HT-29 (cell line): ENCODE measurements at places on chromosomes 12 and 14. TPM values are rescaled to one million over a fixed set of nuclear protein-coding genes. Genes with fewer than 3 reads are reported as not detected.

PTPRO gene
- total RNA-seq, result 12.3 and 14.3 TPM in 2 replicates

RND1 gene
- total RNA-seq, result 8.7 and 9.8 TPM in 2 replicates

PPP2R5C gene
- total RNA-seq, result 41.4 and 47.9 TPM in 2 replicates

LALBA gene
- not detected in 2 replicates for total RNA-seq

WNT5B gene
- 0.08 TPM in 1 of 2 replicates, not detected in the other for total RNA-seq

CNTN1 gene
- not detected in 2 replicates for total RNA-seq

SCNN1A gene
- total RNA-seq, result 161 and 221 TPM in 2 replicates

CBX5 gene
- total RNA-seq, result 16.7 and 18.3 TPM in 2 replicates

TAS2R19 gene
- total RNA-seq, result 1.6 and 3.3 TPM in 2 replicates

CPM gene
- 0.34 TPM in 1 of 2 replicates, not detected in the other for total RNA-seq

RBP5 gene
- 0.41 TPM in 1 of 2 replicates, not detected in the other for total RNA-seq

FOXN4 gene
- total RNA-seq, result not detected in 2 replicates

SLC25A47 gene
- total RNA-seq, result 0.18 and 0.37 TPM in 2 replicates

LMNTD1 gene
- total RNA-seq, result not detected in 2 replicates

PTMS gene
- total RNA-seq, result 87.6 and 105 TPM in 2 replicates

FOXG1 gene
- not detected in 2 replicates for total RNA-seq

TPPP2 gene
- not detected in 2 replicates for total RNA-seq

KRT4 gene
- total RNA-seq, result 0.47 TPM in 1 of 2 replicates, not detected in the other

PRKD1 gene
- total RNA-seq, result not detected in 2 replicates

IKZF4 gene
- 1.1 and 1.9 TPM in 2 replicates for total RNA-seq

FGF23 gene
- not detected in 2 replicates for total RNA-seq

KRT6C gene
- total RNA-seq, result not detected in 2 replicates

TEX52 gene
- total RNA-seq, result 0.10 and 0.94 TPM in 2 replicates

ZFP36L1 gene
- 83.8 and 88.6 TPM in 2 replicates for total RNA-seq

PLEKHH1 gene
- total RNA-seq, result 11.0 and 12.7 TPM in 2 replicates

DNAH10 gene
- under 0.01 TPM in 1 of 2 replicates, not detected in the other for total RNA-seq

TSHR gene
- total RNA-seq, result not detected in 2 replicates

FAM90A1 gene
- not detected in 2 replicates for total RNA-seq

CYP46A1 gene
- total RNA-seq, result not detected in 2 replicates

BMP4 gene
- 362 and 395 TPM in 2 replicates for total RNA-seq

CCDC177 gene
- not detected in 2 replicates for total RNA-seq
